ENCODE measurements at places on chromosomes 7 and 10. TPM values are rescaled to one million over a fixed set of nuclear protein-coding genes. Genes with fewer than 3 reads are reported as not detected.

Gene ADCYAP1R1
- total RNA-seq: 0.05 TPM

- no peaks in the 10 kb centered on the region for H3K27me3 ChIP-seq
- no peaks in the 10 kb centered on the region for H3K4me1 ChIP-seq
- H3K4me3 ChIP-seq: no peak overlapping the region
- no peak for DNase-seq
Observed at GRCh38 chr7:10740805-10741204, 232.9 kb upstream of the PHF14 start.

DNA sequence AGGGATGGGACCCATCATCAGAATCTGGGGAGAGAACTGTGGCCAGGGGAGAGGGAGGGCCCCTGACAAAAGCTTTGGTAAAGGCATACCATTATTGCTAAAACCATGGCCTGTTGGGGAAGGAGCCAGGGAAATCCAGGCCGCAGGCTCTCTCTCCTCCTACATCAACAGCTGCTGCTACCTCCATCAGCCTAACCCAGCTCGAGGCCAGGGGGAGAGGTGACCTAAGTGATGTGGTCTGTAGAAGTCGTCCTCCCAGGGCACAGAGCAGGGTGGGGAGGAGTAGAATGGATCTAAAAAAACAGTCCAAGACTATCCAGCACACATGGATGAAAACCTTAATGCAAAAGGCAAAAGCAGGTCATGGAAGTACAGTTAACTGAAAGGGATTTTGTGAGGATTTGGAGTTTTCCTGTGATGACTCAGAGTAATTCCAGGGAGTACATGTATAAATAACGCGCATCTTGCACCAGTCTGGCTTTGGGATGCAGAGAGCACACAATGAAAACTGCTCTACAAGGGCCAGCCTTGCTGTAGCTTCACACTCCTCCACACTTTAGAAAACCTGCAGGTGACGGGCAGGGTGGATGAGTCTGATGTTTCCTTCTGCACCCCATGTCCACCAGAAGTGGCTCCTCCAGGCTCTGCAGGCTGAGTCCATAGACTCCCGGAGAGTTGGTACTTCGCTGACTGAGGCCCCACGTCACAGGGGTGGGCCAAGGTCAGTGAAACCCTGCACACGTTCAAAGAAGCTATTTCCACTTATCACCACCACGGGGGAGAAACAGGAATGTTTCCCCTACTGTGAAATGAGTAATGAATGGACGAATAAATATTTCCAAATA, 38.5 kb upstream of the MSMB start:
- H3K36me3 ChIP-seq: no peaks in the 10 kb centered on the region
- H3K4me1 ChIP-seq: no peaks in the 10 kb centered on the region
- no peak overlapping the region for H3K27ac ChIP-seq
- H3K4me3 ChIP-seq: no peak overlapping the region
- no peaks in the 10 kb centered on the region for H3K27me3 ChIP-seq
- no peak for DNase-seq

Gene CASD1
- 4.5 TPM for total RNA-seq

DNA sequence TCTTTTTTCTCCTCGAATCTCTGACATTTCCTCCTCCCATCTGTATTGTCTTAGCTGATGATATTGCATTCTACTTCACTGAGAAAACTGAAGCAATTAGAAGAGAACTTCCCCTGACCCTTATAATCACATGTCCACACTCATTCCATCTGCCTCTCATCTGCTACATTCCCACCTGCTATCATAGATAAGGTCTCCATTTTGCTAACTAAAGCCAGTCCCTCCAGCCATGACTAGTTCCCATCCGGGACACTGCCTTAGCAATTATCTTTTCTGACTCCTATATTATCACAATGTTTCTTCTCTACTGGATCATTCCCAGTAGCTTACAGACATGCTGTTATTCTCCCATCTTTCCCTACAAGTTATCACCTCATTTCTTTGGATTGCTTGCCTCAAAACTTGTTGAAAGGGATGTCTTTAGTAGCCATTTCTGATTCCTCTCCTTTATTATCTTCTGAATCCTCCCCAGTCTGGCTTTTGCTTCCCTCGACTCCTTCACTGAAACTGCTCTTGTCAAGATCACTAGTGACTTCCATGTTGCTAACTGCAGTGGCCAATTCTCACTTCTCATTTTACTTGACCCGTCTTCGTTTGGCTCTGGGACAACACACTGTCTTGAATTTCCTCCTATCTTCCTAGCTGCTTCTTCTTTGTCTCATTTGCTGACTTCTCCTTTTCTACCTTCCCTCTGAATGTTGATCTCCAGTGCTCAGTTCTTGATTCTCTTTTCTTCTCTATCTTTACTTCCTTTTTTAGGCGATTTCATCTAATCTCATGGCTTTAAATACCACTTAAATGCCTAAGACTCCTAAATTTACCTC, 35.9 kb downstream of the FZD1 start:
- no peaks in the 10 kb centered on the region for H3K4me1 ChIP-seq
- no peak for DNase-seq
- H3K4me3 ChIP-seq: no peak overlapping the region
- H3K36me3 ChIP-seq: no peaks in the 10 kb centered on the region
- H3K27ac ChIP-seq: no peak overlapping the region

DNA sequence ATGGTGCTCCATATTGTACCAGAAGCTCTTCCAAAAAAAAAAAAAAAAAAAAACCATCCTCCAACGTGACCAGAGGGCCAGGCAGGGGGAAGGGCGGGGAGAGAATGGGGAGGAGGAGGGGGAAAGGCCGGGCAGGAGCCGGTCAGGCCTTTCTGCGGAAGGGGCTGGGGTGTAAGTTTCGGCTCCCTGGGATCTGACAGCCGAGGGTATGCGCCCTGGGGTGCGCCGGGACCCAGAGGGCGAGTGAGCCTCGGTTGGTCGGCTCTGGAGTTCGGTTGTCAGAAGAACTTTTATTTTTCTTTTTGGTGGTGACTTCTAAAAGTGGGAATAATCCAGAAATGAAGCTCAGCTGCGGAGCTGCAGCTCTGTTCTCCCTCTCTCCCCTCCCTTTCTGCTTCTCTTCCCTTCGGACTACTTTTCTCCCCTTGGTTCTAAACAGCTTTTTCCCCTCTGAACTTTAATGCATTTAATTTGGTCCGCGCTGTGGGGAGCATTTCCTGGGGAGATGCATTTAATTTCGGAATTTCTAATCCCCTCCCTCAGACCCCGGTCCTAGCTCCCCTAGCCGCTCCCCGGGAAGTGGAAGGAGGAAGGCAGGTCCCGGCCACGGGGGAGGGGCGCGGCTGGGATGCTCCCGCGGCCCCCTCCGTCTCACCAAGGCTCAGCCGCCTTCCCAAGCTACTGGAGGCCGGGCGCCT, 3.9 kb upstream of the PAX2 start:
- peaks cover 14% of the 10 kb centered on the region for H3K4me1 ChIP-seq
- no peak overlapping the region for H3K4me3 ChIP-seq
- H3K27me3 ChIP-seq: peaks cover 61% of the 10 kb centered on the region
- no peak for DNase-seq
- no peak overlapping the region for H3K27ac ChIP-seq

- no peaks in the 10 kb centered on the region for H3K27me3 ChIP-seq
- DNase-seq: peak; percentile 44
- H3K36me3 ChIP-seq: no peaks in the 10 kb centered on the region
- peaks cover 9% of the 10 kb centered on the region for H3K4me1 ChIP-seq
Observed at GRCh38 chr10:134247-135131, 766 bp upstream of the ZMYND11 start.

GRCh38 chr7:22486597-22486996, 13.4 kb downstream of the STEAP1B start:
- H3K27me3 ChIP-seq: no peaks in the 10 kb centered on the region
- H3K4me1 ChIP-seq: no peaks in the 10 kb centered on the region
- H3K4me3 ChIP-seq: no peak overlapping the region
- DNase-seq: no peak

Gene CAMK2B
- 2.9 TPM for total RNA-seq

Gene DNMBP
- 8.6 TPM for total RNA-seq

Gene TASOR2
- 31.1 TPM for total RNA-seq

DNA sequence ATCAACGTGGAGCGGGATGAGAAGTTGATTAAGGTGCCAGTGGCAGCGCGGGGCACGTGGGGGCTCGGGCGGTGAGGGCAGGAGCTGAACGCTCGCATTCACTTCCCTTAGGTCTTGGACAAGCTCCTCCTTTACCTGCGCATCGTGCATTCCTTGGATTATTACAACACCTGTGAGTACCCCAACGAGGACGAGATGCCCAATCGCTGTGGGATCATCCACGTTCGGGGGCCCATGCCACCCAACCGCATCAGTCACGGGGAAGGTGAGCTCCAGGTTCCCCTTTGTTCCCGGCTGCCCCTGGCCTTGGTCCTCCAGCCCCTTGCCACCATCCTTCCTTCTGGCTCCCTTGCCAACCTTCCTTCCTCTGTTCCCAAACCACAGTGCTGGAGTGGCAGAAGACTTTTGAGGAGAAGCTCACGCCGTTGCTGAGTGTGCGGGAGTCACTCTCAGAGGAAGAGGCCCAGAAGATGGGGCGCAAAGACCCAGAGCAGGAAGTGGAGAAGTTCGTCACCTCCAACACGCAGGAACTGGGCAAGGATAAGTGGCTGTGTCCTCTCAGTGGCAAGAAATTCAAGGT, 2.5 kb downstream of the UFSP1 start:
- peaks cover 15% of the 10 kb centered on the region for H3K4me1 ChIP-seq
- H3K36me3 ChIP-seq: peaks cover 12% of the 10 kb centered on the region
- no peak overlapping the region for H3K4me3 ChIP-seq
- no peak for DNase-seq
- no peaks in the 10 kb centered on the region for H3K27me3 ChIP-seq

Gene PNLIPRP3
- not detected for total RNA-seq

Gene ELMO1
- total RNA-seq: 18.4 TPM

Gene PSMA2
- 76.1 TPM for total RNA-seq

- H3K36me3 ChIP-seq: peaks cover 12% of the 10 kb centered on the region
- peaks cover 25% of the 10 kb centered on the region for H3K4me1 ChIP-seq
- no peak overlapping the region for H3K4me3 ChIP-seq
- H3K27ac ChIP-seq: no peak overlapping the region
Observed at GRCh38 chr10:27506280-27506679, 2.2 kb downstream of the RAB18 start.

DNA sequence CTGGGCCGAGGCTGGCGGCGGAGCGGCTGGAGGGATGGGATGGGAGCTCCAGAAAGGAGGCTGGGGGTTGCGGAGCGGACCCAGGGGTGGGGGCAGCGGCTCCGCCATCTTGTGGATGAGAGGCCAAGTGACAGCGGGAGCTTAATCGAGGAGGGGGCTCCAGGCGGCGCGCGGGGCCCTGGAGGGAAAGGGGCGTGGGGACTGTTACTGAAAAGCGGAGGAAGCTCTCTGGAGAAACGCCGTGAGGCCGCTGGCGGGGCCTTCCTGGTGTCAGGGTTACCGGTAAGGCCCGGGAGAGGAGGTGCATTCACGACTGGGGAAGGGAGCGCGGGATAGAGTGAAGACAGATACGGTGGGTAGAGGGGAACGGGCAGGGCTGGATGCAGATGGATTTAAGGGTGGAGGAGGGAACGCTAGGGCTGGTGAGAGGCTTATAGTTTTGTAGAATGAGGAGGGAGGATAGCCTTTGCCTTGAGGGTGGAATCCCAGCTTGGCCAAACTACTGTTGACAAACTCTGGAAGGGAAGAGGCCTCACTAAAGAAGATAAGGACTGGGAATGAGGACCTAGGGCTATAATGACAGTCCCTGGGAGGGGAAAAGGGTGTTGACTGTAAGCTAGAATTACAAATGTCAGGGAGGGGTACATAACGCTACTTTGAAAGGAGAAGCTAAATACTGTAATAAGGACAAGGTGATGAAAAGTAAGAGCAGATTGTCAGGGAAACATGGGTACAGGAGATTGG, 535 bp downstream of the BTRC start:
- H3K27me3 ChIP-seq: no peaks in the 10 kb centered on the region
- H3K27ac ChIP-seq: peak overlapping the region; percentile 75
- H3K4me1 ChIP-seq: no peaks in the 10 kb centered on the region
- no peaks in the 10 kb centered on the region for H3K36me3 ChIP-seq
- no peak for DNase-seq

GRCh38 chr7:14800664-14801063, 101.9 kb downstream of the DGKB start:
- no peaks in the 10 kb centered on the region for H3K36me3 ChIP-seq
- H3K4me3 ChIP-seq: no peak overlapping the region
- H3K27me3 ChIP-seq: no peaks in the 10 kb centered on the region
- no peaks in the 10 kb centered on the region for H3K4me1 ChIP-seq

Gene ADAM12
- total RNA-seq: 0.63 TPM

GRCh38 chr10:92327445-92328433, 36.8 kb downstream of the MARCHF5 start:
- H3K27me3 ChIP-seq: no peaks in the 10 kb centered on the region
- peak overlapping the region; percentile 13 for H3K27ac ChIP-seq
- no peak for DNase-seq
- no peaks in the 10 kb centered on the region for H3K4me1 ChIP-seq
- no peak overlapping the region for H3K4me3 ChIP-seq

DNA sequence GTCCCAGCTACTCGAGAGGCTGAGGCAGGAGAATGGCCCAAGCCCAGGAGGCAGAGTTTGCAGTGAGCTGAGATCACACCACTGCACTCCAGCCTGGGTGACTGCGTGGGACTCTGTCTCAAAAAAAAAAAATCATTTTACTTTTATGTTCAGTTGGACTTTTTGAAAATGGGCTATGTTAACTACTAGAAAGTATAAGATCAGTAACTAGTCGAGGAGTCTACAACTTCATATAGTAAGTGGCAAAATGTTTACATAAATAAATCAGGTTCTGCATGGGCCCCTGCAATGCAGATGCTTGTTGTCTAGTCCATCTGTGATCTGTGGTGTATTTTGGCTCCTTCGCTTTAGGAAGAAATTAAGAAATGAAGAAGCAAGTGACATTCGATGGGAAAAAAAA, 12.3 kb upstream of the ADO start:
- no peaks in the 10 kb centered on the region for H3K36me3 ChIP-seq
- H3K4me1 ChIP-seq: no peaks in the 10 kb centered on the region
- no peaks in the 10 kb centered on the region for H3K27me3 ChIP-seq
- DNase-seq: no peak
- no peak overlapping the region for H3K4me3 ChIP-seq
- no peak overlapping the region for H3K27ac ChIP-seq

GRCh38 chr7:74283858-74284447, 5.3 kb upstream of the CLIP2 start:
- no peak for DNase-seq
- H3K36me3 ChIP-seq: no peaks in the 10 kb centered on the region
- H3K4me3 ChIP-seq: no peak overlapping the region
- H3K4me1 ChIP-seq: no peaks in the 10 kb centered on the region
- H3K27me3 ChIP-seq: no peaks in the 10 kb centered on the region
- H3K27ac ChIP-seq: no peak overlapping the region

DNA sequence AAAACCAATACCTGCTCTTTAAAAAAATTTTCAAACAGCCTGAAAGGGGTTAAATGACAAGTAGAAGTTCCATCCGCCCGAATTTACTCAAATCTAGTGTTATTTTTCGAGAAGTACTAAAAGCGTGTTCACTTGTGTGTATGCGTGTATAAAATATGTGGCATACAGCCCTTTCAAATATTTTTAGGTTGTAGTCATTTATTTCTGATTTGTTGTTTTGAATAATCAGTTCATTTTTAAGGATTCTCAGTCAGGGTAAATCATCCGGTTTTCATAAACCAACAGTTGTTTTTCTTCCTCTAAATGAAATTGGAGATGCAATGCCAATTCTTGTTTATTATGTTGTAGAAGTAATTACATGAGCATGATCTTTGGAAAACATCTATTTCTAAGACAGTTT, 6.9 kb upstream of the SUN1 start:
- H3K27ac ChIP-seq: no peak overlapping the region
- no peaks in the 10 kb centered on the region for H3K27me3 ChIP-seq
- no peak overlapping the region for H3K4me3 ChIP-seq
- H3K4me1 ChIP-seq: no peaks in the 10 kb centered on the region
- DNase-seq: no peak

Gene CNNM1
- 0.40 TPM for total RNA-seq

- no peak for DNase-seq
- H3K36me3 ChIP-seq: no peaks in the 10 kb centered on the region
- no peak overlapping the region for H3K4me3 ChIP-seq
- H3K4me1 ChIP-seq: no peaks in the 10 kb centered on the region
- H3K27ac ChIP-seq: no peak overlapping the region
Observed at GRCh38 chr10:33434933-33435332, 100.5 kb upstream of the NRP1 start.
